ENCODE measurements at places on chromosomes 4 and X. TPM values are rescaled to one million over a fixed set of nuclear protein-coding genes. Genes with fewer than 3 reads are reported as not detected.

Gene PNCK
- 6.4 TPM for total RNA-seq

DNA sequence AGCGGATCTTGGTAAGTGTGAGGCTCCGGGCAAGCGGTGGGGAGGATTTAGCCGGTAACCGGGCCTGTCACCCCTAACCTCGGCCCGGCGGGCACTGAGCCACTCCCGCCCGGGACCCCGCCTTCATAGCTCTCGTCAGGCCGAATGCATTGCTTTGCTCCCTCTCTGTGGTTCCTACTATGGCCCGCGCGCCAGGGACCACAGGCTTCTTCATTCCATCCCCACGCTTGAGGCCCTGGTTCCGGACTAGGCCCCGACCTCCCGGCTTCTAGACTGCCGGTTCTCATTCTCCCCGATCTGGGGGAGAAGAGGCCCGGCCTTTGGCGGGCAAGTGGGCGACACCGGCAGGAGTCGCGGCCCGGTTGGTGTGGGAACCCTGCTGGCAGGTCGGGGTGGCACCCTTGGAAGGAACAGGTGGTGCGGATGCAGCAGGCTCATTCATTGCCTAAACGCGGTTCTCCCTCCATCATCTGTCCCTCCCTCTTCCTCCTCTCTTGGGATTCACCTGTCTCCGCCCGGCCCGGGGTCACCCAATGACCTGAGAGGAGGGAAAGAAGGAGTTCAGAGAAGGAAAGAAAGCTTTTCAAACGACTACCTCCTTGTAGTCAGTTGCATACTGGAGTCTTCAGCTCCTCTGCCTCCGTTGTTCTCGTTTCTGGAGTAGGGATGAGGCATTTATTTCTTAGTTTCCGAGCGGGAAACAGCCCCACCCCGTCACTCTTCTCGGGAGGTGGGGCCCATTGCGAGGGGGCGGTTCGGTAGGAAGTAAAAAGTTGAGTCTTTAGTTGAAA lies at the start of gene NDUFC1:
Gene NDUFC1, minus strand, starts transcription at position 657 of the 791 bp plus-strand sequence. CDS start 6,679 bp downstream, outside the sequence.
- ATAC-seq: peak; percentile 46

DNA sequence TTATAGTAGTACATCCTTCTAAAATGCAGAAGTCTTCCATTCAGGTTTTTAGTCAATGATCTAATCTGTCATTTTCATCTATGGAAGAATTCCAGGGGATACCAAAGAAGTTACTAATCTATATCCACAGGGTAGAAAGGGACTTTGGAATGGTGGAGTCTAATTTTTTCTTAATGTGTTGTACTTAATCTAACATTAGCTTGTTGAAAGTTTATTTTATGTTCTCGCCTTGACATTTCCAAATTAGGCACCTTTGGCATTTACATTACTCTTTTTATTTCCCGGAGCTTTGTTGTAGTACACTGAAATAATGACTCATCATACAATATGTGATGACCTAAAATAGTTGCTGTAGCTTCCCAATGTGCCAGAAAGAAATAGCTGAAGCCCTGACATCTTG lies 91.5 kb downstream of the HTR2C start:
- ATAC-seq: no peak

Gene SAT1
- 248 TPM for total RNA-seq

Gene CHIC1
- 9.1 TPM for total RNA-seq

- ATAC-seq: peak; percentile 71
Measured at GRCh38 chr4:82782626-82783345, 15.8 kb downstream of the SCD5 start.

Measured in motor neuron (in vitro differentiated cells).